ENCODE measurements at places on chromosomes 11 and 22.

DNA sequence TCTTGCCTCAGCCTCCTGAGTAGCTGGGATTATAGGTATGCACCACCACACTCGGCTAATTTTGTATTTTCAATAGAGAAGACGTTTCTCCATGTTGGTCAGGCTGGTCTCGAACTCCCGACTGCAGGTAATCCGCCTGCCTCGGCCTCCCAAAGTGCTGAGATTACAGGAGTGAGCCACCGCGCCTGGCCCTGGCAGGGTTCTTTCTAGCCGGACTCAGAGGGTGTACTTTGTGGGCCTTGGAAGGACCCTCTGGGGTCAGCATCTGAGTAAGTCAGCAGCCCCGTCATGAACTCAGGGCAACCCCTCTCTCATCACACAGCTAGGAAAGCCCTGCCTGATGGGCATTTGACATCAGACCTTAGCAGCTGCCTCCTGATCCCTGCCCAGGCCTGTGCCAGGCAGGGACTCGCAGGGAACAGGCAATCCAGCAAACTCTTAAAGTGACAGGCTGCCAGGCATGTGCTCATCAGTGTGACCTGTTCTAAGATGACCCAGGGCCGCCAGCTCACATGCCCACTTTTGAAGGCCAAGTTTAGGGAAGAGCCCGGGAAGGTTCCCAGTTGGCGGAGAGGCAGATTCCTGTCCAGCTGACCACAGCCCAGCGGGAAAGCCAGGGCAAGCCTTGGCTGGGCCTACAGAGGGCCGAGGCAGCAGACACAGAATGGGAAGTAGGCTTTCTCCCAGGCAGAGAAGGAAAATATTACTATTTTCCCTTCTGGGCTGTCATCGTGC, 92.9 kb downstream of the MORC2 start:
- DNase-seq: no peak

- no peak for DNase-seq
Observed at GRCh38 chr11:40388097-40388818, 1071.2 kb downstream of the LRRC4C start.

- DNase-seq: peak; percentile 77
Observed at GRCh38 chr22:33579448-33580093, 340.7 kb downstream of the LARGE1 start.

DNA sequence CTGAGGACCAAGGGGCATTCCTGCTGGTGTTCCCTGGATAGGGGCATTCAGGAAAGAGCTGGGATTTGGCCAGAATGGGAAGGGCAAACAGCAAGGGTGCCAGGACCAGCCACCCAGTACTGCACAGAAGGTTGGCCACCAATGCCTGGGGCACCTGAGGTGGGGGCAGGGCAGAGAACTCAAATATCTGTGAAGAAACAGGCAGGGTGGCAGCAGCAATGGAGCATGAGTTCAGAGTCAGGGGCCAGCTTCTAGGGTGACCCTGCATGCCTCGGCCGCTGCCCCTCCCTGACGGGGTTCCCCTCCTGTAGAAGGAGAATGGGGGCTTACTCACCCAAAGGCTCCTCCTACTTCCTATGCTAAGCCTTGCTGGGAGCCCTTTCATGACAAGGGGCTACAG, 79.3 kb upstream of the SHANK2 start:
- no peak for DNase-seq

DNA sequence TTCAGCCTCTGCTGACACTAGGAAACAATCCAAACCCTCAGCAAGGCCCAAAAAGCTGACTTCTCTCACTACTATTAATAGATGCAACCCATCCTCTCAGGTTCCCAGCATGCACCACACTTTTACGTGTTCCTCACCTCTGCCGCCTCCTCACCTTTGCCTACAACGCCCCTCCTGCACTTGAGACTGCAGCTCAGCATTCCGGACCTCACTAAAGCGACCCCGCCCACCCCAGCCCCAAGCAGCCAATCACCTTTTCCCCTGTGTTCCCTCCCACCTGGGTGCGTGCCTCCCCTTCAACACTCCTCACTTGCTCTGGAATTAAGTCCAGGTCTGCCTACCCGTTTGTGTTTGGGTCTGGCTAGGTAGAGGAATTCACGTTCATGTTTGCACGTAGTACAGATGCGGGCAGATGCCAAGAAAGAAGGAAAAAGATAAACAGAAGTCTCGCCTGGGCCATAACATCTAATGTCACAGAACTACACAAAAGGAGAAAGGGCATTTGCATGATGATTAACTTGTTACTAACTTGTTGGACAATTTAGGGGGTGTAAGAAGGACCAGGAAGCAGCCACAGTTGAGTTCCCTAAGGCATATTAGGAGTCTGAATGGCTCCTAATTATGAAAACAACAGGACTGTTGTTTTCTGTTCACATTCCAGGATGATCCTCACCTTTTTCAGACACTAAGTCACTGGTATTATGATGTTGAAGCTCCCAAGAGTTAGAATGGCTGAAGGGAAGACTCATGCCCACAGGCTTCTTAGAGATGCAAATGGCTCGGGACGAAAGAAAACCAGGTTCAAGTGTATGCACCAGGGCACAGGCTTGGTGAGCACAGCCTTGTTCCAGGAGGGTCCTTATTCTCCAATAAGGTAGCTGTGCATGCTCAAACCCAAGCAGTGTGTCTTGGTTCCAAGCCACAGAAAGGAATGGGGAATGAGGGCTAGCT, 102.2 kb downstream of the MICAL3 start:
- DNase-seq: peak; percentile 72

GRCh38 chr11:128868841-128869671, 2.0 kb upstream of the KCNJ1 start:
- no peak for DNase-seq

DNA sequence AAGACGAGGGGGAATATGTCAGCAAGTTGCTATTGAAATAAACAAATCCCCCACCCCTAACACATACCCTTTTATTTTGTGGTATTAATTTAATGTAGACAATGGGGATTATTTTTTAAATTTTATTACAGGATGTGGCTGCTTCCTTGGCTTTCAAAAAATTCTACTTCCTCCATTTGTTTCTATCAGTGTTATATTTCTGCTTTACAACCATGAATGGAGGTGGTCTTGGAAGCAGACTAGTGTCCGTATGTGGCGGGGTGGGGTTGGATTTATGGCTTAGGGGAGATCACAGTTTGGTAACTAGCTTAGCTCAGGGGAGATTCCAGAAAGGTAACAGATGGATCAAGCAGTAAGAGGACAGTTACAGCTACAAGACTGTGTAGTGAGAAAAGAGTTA, 39.3 kb upstream of the PICALM start:
- no peak for DNase-seq

DNA sequence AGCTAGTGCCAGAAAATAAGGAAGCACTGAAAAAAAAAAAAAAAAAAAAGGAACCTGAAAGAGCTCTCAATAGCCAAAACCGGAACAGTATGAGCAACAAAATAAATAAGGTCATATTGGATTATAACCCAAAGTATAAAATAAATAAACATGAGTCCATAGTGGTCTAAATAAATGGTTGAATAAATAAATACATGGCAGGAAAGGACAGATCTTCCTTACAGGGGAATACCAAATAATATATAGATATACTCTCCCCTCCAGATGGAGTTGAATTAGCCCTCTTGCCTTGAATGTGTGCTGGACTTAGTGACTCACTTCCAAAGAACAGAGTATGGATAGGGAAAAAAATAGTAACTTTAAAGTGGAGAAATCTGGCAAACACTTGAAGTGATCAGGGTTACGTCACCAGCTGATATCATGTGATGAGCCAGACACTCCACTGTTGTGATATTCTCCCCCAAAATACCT, 14.3 kb upstream of the ARRB1 start:
- no peak for DNase-seq

- DNase-seq: peak; percentile 86
Observed at GRCh38 chr11:63490551-63491239, at the start of gene PLAAT5. Gene PLAAT5 (minus strand): TSS chr11:63491167. CDS start chr11:63491034, 133 bp downstream.

- DNase-seq: peak; percentile 18
Observed at GRCh38 chr11:46669711-46670139, 30.7 kb downstream of the ARHGAP1 start.

GRCh38 chr22:24758164-24758799, 16.2 kb downstream of the PIWIL3 start:
- DNase-seq: peak; percentile 78

DNA sequence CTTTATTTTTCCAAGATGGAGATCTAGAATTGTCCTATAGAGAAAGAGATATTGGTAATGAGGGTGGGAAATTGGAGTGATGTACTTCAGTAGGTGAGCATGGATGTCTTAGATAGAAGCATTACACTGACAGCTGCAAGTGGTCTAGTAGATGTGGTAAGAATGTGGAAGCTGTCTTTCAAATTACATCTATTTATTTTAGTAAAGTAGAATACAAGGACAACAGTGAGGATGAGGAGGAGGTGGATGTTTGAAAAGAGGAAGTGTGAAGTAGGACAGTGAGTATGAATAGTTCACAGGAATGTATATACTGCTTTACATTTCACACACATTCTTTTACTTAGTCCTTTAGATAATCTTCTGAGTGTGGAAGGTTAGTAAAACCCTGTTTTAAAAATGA, 64.2 kb downstream of the HIPK3 start:
- DNase-seq: no peak

DNA sequence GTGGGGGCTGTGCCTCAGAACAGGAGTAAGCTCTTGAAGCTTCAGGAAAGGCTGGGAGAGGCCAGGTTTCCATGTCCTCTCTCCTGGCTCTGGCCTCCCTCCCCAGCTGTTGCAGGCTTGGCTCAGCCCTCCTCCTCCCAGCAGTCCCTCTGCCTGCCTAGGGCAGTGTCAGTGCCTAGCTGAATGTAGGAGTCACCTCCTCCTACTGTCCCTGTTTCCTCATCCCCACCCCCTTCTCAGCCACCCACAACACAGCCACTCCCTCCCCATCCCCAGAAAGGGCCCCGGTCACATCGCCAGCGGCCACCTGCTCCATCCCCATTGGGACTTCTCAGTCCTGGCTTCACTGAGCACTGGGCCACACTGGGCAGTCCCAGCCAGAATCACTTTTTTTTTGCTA, 2.9 kb upstream of the FBLN1 start:
- DNase-seq: no peak

DNA sequence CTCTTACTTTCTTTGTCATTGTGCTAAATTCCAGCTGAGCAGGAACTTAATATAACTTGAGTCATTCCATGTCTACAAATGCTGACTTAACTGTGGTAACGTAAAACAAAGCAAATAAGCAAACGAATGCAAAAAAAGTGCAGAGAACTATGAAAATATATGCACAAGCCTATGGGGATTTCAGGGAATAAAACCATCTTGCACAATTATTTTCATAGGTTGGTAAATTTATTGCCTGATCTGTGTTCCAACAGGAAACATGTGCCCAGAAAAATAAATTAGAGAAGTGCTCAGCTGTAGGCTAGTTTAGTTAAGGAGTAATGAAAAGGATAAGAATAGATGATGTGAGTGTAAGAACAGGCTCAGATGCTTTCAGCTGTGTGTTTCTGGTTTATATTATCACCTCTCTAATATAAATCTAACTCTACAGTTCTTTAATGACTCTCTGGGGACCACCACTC, 1169.3 kb downstream of the LRRC4C start:
- DNase-seq: no peak

DNA sequence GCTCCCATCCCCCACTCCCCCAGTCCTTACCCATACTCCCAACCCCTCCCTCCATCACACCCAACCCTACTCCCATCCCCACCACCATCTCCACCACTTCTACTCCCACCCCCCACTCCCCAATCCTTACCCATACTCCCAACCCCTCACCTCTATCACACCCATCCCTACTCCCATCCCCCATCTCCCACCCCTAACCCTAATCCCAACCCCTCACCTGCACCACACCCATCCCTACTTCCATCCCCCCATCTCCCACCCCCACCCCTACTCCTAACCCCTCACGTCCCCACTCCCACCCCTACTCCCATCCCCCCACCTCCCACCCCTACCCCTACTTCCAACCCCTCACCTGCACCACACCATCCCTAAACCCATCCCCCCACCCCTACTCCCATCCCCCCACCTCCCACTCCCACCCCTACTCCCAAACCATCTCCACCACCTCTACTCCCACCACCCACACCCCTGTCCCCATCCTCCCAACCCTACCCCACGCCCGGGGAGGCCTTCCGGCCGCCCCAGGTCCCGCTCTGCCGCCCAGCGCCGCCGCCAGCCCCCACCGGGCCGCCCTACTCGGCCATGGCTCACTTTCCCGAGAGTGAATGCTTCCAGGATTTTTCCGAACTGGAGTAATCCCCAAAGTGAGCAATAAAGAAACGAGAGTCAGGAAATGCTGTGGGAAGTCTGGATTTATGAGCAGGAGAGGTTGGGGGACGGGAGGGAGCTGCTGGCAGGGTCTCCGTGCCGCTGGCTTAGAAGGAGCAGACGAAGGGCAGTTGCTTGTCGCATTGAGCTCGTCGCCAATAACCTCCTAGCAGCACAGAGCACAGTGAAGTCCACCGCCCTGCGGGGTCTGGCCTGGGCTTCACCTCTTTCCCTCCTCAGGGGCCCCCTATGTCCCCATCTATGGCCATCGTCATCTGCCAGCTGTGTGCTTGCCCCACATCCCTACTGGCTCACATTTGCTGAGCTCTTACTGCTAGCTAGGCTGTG, 4.6 kb downstream of the PRG3 start:
- no peak for DNase-seq

DNA sequence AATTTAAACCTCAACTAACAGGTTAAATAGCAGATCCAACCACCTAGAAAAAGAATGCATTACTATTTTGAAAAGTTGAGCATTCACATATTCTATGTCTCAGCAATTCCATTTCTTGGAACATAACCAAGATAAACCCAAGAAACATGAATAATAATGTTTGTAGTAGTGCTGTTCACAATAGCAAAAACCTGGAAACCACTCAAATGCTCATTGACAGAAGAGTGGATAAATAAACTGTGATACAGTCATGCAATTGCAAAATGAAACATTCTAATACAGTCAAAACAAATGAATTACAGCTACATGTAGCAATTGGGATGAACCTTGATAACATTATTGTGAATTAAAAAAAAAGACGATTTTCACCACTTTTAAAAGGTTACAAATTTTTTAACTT, 162.8 kb upstream of the TMEM45B start:
- no peak for DNase-seq

DNA sequence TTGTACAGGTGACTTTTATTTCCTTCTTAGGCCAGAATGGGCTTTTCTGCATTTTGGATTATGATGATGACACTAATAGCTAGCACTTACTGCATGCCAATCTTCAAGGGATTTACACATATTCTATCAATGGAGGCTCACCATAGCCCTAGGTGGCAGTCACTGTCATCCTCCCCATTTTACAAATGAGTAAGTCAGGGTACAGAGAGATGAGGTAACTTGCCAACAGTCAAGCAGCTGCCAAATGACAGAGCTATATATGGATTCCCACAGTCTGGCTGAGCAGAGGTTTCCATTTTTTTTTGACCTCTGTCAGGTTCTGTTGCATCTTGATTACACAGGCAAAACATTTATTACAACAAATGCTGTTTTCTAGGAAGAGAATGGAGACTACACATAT, 23.8 kb upstream of the C11orf96 start:
- DNase-seq: no peak

DNA sequence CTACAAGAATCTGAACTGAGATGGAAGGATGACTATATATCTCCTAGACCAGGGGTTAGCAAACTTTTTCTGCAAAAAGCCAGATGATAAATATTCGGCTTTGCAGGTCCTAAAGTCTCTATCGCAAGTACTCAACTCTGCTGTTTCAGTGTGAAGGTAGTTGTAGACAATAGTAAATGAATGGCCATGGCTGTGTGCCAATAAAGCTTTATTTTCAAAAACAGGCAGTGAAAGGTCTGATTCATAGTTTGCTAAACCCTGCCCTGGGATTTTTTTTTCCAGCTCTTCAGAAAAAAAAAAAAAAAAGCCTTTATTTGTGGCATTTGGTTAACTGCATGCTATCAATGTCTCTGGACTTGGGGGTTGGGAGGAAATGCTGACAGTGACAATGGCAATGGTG, 37.5 kb downstream of the FAM227A start:
- no peak for DNase-seq
